ENCODE measurements at places on chromosomes 6 and 20.

GRCh38 chr20:5354901-5355300 lies 38.1 kb upstream of the PROKR2 start:
- peak; percentile 3 for DNase-seq

- DNase-seq, result no peak
Observed at GRCh38 chr6:3843379-3844096, 5.6 kb upstream of the FAM50B start.

DNA sequence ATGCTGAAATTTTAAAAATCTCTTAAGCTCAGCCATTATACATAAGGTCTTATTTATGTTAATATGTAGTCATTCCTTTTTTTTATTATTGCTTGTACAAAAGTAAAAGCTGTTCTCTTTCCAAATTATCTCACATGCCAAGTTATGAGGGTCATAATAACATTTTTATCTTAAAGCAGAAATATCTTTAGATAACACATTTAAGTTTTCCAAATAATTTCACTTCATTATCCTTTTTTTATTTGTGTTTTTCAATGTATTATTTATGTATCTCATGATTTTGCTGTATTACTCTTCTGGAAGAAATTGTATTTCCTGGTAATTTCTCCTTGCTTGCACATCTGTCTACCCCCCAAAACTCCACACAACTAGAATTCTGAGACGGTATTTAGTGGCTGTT lies 461.1 kb upstream of the SOX4 start:
- no peak for DNase-seq

DNA sequence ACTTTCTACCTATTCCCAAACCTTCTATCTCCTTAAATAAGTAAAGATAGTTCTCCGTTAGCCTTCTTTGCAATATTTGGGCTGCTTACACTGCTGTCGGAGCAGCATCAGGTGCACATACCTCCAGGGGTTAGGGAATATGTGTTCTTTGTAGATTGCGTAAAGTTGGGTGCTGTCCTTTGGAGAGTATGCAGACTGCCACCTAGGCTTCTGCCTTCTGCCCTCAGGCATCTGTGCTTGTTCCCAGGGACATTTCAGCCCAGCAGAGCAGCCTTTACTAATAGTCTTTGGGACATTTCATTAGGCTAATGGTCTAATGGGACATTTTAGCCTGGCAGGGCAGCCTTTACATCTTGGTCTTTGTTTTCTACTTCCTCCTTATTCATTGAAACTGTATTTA lies 260.6 kb downstream of the TPBG start:
- DNase-seq, result no peak
